ENCODE measurements at places on chromosomes 13 and 19. TPM values are rescaled to one million over a fixed set of nuclear protein-coding genes. Genes with fewer than 3 reads are reported as not detected.

BIVM gene
- 19.6 TPM for total RNA-seq

TEKTIP1 gene
- 1.9 TPM for total RNA-seq

FSD1 gene
- 1.3 TPM for total RNA-seq

- peak; percentile 77 for DNase-seq
These were observed 545 bp downstream of the RAD23A start for GRCh38 chr19:12946092-12946721.

DNA sequence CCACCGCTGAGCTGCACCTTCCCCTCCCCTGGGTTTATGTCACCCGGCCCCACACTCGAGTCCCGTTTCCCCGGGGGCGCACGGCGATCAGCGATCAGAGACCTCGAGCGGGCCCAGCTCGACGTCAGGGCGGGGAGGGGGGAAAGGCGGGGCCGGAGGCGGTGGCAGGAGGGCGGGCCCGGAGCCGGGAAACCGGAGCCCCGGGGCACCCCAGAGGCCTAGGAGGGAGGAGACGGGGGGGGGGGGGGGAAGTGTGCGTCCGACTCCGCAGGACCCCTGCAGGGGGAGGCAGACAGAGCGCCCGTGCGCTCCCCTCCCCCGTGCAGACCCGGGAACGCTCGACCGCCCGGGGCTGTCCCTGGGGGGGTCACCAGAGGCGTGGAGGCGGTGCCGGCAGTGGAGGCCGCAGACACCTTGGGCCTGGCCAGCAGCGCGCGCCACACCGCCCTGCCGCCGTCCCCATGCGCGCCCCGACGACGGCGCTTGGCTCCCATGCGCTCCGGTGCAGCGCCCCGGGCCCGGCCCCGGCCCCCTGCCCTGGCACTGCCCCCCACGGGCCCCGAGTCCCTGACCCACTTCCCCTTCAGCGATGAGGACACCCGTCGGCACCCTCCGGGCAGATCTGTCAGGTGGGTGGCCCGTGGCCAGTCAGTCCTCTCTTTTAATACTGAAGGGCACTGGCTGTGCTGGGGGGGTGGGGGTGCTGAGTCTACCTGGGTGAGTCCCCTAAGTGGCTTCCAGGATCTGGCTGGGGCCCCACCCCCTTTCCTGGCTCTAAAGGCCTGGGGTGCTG, 11.8 kb downstream of the PDE4A start:
- no peak for DNase-seq

GRCh38 chr13:27549406-27549981, 70.8 kb downstream of the LNX2 start:
- peak; percentile 77 for DNase-seq

CGB7 gene
- total RNA-seq = not detected

GJB6 gene
- not detected for total RNA-seq

DNA sequence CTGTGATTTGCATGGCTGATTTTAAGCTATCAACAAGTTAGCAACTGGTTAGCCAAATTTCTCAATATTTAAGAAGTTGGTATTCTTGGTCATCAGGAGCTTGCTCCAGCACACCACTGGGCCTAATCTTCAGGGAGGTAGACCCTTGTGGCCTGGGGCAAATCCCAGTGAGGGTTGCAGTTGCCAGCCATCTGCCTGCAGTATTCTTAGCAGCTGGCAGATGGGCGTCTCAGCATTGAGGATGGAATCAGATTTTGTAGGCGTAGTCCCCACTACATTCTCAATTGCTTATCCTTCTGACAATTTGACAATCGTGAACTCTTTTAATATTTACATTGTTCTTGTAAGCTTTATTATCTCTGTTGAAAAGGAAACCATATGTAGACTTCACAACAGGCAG, 1266.2 kb downstream of the SLITRK5 start:
- no peak for DNase-seq

DNA sequence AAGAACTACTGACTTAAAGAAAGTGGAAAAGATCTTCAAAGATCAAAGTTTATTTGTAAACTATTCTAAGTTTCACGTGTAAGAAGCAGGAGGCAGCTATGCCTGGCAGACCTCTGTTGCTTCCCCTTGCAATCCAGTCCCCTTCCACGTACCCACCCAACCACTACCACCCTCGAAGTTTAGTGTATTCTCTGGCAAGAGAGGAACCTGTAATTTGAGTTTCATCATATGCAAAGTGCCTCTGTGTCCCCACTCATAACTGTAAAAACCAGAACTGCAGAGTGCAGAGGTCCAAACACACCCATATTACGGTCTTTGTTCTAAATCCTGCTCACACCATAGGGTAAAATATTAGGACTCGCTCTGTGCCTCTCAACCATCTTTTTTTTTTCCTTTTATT, 75.8 kb upstream of the FRY start:
- DNase-seq = no peak

DNA sequence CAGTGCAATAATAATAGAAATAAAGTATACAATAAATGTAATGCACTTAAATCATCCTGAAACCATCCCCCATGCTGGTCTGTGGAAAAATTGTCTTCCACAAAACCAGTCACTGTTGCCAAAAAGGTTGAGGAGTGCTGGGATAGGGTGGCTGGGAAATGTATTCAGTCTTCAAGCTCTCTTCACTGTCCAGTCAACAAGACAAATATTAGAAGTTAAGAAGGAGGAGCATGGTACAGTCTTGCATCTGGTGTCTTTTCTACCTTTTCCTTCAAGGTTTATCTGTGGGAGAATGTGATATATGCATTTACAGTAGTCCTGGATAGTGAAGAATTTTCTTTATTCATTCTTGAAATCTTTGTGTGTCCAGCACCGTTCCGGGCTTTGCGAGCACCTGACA, 203.4 kb downstream of the GPC5 start:
- no peak for DNase-seq

FBXO17 gene
- 64.3 TPM for total RNA-seq

KCTD4 gene
- not detected for total RNA-seq

LIPE gene
- total RNA-seq = 0.83 TPM

ZNF28 gene
- 1.2 TPM for total RNA-seq

GRCh38 chr19:6216996-6217751, 62.6 kb downstream of the MLLT1 start:
- no peak for DNase-seq

DNA sequence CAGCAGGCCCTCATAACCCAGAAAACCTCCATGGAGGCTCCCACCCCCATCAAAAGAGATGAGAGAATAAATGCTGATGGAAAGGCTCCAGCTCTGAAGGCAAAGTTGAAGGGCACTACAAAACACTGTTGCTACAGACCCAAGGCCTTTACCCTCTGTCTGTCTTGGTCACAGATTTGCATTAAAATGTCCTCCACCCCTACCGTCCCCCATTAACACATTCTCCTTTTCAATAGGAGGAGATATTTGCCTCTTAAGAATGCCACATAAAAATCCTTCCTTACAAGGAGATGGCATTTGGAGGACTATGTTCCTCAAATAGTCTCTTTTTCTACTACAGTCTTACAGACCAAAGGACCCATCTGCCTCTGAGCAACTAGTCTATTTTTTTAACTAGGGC, 361.5 kb downstream of the ENOX1 start:
- no peak for DNase-seq

DNA sequence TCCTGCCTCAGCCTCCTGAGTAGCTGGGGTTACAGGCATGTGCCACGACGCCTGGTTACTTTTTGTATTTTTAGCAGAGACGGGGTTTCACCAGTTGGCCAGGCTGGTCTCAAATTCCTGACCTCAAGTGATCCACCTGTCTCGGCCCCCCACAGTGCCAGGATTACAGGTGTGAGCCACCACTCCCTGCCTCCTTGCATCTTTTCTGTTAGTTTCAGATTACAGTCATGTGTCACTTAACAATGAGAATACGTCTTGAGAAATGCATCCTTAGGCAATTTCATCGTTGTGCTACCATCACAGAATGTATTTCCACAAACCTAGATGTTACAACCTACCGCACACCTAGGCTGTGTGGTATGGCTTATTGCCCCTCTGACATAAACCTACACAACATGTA, 180.4 kb downstream of the TM9SF2 start:
- no peak for DNase-seq

DNA sequence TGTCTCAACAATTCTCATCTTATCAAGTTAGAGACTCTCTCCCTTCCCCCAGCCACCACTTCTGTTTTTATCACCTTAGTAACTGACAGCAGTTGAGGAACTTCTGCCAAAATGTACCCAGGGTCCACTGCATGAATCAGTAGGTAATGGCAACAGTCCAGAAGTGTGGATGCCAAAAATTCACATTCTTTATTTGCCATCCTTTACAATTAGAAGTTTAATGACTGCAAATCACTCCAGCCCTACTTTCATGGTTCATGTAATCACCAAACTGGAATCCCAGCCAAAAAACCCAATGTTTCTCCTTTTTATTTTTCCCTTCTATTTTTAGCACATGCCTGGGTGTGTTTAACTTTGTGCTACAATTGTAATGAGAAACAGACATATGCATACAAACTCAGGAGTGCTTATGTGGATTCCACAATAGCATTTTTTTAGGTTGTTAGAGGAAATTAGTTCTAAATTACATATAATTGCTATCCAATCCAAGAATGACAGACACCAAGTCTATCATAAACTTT, 243.5 kb downstream of the RGCC start:
- no peak for DNase-seq

DNA sequence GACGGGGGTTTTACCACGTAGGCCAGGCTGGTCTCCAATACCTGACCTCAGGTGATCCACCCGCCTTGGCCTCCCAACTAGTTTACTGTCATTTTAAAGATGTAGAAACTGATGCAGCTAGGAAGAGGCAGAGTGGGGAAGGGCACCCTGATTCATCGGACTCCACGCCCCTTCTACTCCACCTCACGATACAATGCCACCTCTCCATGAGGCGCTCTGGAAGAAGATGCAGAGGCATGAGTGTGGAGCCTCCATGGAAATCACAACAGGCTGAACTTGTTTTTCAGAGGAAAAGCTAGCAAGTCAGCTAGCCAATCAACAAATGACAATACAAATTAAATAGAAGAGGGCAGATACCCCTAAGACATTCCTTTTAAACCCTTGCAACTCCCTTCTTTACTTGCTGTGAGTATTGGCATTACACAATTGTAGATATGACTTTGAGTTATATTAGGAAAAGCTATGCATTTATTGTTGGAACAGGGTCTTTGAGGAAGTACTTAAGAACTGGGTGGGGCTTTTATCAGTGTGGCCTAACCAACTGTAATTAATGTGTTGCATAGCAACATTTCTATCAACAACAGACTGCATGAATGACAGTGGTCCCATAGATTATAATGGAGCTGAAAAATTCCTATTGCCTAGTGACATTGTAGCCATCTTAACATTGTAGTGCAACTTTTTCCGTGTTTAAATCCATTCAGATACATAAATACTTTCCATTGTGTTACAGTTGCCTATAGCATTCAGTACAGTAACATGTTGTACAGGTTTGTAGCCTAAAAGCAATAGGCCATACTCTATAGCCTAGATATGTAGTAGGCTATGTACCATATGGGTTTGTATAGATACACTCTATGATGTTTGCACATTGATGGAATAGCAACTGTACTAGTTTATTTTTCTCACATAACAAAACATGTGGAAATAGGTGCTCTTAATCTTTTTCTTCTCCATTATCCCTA, 17.6 kb downstream of the WDFY2 start:
- DNase-seq = no peak

- DNase-seq = no peak
These were observed 90.2 kb downstream of the SPACA7 start for GRCh38 chr13:112466132-112467058.

GRCh38 chr13:75829830-75830229, 193.7 kb downstream of the LMO7 start:
- DNase-seq = no peak

CKM gene
- not detected for total RNA-seq

WDR62 gene
- 0.48 TPM for total RNA-seq

DNA sequence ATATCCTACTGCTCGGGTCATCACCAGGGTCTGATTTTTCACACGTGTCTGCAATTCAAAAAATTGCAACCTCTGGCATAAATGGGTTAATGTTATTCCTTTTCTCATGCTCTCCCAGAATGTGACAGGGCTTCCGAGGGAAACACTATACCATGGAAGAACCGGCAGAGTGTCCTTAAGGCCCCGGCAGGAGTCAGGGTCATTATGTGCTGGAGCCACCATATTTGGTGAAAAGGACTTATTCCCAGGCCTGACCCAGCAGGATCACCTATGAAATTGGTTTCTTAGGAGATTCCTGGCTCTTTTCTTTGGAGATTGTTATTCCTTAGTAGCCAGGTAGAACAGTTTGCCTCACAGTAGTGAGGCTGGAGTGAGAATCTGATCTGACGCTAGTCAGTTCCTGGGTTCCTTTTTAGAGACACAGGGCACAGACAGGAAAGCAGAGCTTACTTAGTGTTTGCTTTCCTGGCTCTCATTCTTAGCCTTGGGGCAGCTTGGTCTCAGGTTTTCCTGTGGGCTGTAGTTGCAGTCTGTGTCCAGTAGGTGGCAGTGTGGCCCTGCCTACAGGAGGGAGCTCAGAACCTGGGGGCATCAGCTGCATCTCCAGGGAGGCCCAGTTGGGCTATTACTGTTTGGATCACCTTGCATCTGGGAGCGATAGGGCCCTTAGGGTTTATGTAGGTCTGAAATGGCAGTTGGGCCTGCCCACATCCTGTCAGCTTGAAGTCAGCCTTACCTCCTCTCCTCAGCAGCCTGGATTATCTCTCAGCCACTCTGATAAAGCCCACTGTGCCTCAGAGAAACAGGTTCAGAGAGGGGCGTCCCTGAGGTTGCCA, 12.4 kb downstream of the SNRNP70 start:
- peak; percentile 77 for DNase-seq

- no peak for DNase-seq
These were observed 36.0 kb downstream of the SERP2 start for GRCh38 chr13:44409595-44409994.

DNA sequence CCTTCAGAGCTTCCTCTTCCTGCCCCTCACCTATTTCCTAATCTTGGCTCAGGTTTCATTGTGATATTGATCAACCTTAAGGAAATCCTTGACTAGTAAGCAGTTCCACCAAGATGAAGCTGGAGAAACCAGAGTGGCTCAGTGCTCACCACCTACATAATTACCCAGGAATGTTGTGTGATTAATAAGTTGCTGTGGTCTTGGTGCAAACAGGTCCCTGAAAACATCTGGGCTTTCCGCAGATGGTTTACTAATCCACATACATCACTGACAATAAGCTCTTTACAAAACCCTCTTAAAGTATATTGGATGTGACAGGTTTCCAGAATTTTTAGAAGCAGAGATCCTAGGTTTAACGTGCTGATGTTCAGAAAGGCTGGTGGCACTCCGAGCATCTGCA, 8.6 kb upstream of the SERP2 start:
- no peak for DNase-seq

ADGRE1 gene
- total RNA-seq = 0.88 TPM

GRCh38 chr13:48761256-48761655, 107.5 kb downstream of the CYSLTR2 start:
- no peak for DNase-seq

UNC13A gene
- total RNA-seq = 0.13 TPM

TBXA2R gene
- 4.4 TPM for total RNA-seq

DNA sequence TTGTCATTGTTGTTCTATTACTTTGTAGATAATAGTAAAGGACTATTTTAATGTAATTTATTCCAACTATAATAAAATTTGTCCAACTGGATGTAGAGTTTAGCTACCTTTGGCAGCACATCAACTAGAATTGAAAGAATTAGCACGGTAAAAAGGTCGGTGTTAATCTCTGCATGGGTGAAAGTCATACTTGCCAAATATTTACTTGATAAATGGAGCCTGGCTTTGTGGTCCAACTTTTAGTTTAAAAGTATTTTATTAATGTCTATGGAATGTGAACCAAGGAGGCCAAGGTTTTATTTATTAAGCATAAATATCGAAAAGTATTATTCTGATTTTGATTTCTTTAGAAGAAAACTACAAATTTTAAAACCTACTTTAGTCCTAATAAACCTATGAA, 1389.0 kb downstream of the PCDH9 start:
- DNase-seq = no peak

- DNase-seq = no peak
These were observed 26.8 kb downstream of the RASA3 start for GRCh38 chr13:114105521-114106225.

All from left lobe of liver (tissue), 2 donors.